ENCODE measurements at places on chromosomes 12 and 14.

- no peak for DNase-seq
Observed at GRCh38 chr12:31662176-31662849, 2.8 kb downstream of the ETFBKMT start.

GRCh38 chr12:122503147-122503751 lies 2.5 kb upstream of the ZCCHC8 start:
- no peak for DNase-seq

DNA sequence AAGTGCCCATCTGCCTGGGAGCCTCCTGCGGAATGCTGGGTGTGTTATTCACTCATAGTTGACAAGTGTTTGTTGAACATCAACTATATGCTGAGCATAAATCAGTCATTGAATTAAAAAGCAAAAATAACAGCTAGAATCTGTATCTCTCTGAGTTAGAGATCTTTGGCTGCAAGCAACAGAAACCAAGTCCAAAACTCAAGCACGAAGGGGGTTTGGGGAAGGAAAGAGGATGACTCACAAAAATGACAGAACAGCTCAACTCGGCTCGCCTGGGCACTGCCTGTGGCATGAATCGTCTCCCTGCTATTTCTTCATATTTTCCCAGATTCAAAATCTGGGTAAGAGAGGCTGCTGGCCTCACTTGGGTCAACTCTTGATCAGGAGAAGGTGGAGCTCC lies 72.6 kb upstream of the NCOR2 start:
- DNase-seq = no peak

DNA sequence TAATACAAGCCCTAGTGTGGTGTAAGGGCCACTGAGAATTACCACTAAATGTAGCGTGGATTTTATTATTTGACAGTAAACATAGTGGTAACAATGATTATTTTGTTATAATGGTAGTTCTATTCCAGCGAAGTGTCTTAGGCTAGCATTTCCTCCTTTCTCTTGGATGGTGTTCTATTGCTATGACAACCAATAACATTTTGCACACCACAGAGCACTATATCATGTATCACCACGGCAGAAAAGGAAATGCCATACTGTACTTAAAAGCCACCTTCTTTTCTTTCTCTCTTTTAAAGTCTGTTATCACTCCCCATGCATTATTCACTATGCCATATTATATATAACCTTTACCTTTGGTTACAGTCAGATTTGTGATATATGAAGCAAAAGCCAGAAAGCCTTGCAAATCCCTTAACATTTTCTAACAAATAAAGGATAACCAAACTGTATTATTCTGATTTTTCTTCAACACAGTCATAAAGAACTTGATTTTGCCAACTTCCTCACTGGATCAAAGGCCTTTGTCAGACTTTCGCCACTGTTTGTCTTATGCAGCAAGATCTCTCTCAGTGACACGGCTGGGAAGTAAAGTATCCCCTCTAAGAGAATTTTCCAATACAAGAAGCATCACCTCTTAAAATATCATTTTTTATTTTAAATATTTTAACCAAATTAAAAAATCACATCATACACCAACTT lies 195.8 kb downstream of the FOXN3 start:
- DNase-seq = no peak

DNA sequence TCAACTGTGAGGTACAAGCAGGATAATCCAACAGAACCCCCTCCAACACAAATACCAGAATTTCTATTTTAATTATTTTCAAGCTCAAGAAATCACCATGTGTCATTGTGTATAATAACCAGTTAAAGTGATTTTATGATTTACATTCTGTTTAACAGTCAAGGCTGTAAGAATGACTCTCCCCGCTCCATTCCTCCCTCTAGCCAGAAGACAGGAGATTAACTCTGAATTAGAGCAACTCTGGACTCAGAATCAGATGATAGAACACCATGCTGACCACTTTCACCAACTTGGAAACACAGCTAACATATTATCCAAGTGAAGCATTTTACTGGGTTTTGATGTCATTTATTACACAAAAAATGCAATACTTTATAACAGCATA lies 71.9 kb downstream of the ATP2B1 start:
- DNase-seq = no peak

GRCh38 chr12:92570056-92570753 lies 132.6 kb upstream of the PLEKHG7 start:
- no peak for DNase-seq

DNA sequence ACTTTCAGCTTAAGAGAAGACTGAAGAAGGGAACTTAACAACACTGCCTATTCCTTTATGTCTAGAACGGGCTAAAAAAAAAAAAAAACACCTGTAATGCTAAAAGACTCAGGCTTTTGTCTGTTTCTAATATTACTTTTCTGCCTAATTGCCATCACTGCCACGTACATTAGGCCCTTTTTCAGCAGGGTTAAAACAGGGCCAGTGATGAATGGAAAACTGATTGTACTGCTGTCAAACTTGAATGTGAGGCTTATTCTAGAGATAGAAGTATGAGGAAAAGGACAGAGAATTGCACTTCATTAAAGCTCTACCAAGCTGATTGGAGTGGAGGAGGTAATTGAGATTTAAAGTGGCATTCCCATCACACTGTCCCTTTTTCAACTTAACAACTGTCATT lies 535.8 kb downstream of the PRKD1 start:
- no peak for DNase-seq

- no peak for DNase-seq
Observed at GRCh38 chr12:72015895-72016294, 77.2 kb downstream of the TPH2 start.

- DNase-seq = no peak
Observed at GRCh38 chr14:91061056-91061887, 831 bp upstream of the RPS6KA5 start.

DNA sequence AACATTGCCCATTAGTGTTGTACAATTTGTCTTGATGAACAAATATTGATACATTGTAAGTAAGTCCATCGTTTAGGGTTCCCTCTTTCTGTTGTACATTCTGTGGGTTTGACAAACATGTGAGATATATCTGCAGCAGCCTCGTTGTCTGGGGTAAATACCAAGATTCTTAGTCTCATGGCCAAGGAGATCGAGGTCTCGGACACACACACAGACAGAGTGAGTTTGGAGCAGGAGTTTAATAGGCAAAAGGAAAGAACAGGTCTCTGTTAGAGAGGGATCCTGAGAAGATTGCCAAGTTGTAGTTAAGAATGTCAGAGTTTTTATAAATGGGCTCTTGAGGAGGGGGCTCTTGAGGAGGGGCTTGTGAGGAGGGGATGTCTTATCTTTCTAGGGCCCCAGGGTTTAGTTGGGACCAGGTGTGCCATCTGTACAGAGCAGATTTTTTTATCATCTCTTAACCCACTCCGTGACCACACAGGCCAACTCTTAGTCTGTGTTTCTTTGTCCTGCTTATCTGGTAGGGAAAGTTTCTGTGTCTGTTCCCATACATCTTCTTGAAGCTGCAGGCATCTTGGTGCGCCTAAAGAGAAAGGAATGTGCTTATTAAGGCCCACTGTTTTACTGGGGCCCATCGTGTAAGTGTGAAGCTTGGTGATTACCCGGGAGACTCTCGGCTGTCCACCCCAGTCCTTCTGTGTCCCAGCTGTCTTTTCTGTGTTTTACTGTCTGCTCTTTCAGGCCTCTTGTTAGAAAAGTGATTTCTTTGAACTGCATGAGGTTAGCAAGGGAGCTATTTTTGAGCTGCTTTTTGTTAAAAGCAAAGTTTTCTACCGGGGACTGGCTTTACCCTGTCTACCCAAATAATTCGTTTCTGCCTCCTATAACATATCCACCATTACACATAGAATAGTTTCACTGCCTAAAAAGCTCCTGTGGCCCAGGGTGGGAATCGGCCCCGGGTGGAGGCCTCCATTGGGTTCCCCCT lies 22.4 kb upstream of the CLEC2D start:
- no peak for DNase-seq

DNA sequence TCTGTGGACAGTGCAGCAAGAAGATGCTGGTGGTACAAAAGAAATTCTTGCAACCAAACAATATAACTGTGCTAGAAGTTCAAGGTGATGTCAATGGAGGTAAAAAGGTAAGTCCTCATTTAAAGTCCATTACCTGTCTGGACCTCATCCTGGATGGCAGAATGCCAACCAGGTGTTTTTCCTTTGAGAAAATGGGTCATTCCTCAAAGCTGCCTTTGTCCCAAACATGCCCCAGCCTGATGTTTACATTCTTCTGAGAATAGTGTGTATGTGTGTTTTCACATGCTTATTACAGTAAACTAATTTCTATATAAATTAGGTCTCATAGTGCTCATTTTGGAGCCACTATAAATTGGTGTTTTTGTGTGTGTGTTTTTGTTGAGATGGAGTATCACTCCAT lies 24.9 kb downstream of the ACTR6 start:
- no peak for DNase-seq

DNA sequence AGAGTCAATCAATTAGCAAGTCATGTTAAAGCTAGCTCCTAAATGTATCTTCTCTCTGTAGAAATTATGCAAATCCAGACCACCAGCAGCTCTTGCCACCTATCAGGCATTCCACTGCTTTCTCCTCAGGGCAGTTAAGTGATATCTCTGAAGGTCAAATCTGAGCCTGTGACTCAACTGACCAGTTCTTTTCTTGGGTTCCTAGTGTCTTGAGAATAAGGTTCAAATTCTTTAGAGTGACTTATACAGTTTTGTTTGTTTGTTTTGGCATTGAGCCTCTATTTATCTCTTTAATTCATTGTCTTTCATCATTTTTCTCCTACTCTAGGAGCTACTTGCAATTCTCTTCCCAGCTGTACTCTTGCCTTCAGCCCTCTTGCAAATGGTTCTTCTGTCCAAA lies 2.5 kb upstream of the LRIG3 start:
- DNase-seq = no peak

GRCh38 chr14:99122521-99123125 lies 149.4 kb downstream of the BCL11B start:
- no peak for DNase-seq

- DNase-seq = no peak
Observed at GRCh38 chr12:44930972-44931600, 55.0 kb upstream of the NELL2 start.

Data from stimulated activated CD8-positive, alpha-beta memory T cell treated with anti-CD3 and anti-CD28 coated beads, Interleukin-15, amount 100 ng/mL, for 4 hours (primary cell).